ENCODE measurements at places on chromosomes 1 and 21. TPM values are rescaled to one million over a fixed set of nuclear protein-coding genes. Genes with fewer than 3 reads are reported as not detected.

Gene CLCA4
- not detected for total RNA-seq

Gene S100A2
- total RNA-seq = 0.87 TPM

Gene MFAP2
- not detected for total RNA-seq

Gene ATP5IF1
- total RNA-seq = 111 TPM

DNA sequence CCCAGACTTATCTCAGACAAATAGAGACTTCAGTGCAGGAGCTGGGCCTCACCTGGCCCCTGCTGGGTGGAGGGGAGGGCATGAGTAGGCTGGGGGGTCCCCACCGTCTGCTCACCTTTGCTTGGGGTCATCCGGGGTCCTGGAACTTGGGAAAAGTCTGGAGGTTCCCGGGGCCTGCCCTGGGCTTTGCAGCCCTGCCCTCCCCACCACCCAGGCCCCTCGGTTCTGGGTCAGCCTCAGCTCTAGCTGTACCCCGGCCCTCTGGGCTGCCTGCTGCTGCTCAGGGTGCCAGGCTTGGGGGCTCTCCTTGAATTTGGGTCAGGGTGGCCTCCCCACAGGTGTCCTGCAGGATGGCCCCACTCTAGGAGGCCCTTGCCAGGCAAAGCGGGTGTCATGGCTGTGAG is 2.4 kb upstream of the TMEM52 start:
- no peaks in the 10 kb centered on the region for H3K36me3 ChIP-seq
- no peak overlapping the region for H3K4me3 ChIP-seq
- H3K4me1 ChIP-seq = peaks cover 17% of the 10 kb centered on the region
- no peak overlapping the region for H3K27ac ChIP-seq

DNA sequence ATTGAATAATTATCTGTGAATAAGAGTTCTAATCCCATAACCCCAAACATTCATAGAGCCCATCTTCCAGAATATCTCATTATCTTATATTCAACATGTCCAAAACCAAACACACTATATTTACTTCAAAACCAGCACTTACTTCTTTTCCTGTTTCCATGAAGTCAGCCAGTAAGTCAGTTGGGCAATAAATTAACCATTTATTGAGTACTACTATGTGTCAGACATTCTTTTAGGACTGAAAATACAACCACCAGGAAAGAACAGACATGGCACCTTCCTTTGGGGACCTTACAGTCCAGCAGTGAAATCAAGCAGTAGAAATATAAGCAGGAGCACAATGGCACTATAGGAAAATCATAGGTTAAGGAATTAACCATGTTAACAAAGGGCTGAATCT is 8.8 kb downstream of the AK5 start:
- no peaks in the 10 kb centered on the region for H3K27me3 ChIP-seq
- H3K27ac ChIP-seq = no peak overlapping the region
- no peak for DNase-seq
- no peak overlapping the region for H3K4me3 ChIP-seq

DNA sequence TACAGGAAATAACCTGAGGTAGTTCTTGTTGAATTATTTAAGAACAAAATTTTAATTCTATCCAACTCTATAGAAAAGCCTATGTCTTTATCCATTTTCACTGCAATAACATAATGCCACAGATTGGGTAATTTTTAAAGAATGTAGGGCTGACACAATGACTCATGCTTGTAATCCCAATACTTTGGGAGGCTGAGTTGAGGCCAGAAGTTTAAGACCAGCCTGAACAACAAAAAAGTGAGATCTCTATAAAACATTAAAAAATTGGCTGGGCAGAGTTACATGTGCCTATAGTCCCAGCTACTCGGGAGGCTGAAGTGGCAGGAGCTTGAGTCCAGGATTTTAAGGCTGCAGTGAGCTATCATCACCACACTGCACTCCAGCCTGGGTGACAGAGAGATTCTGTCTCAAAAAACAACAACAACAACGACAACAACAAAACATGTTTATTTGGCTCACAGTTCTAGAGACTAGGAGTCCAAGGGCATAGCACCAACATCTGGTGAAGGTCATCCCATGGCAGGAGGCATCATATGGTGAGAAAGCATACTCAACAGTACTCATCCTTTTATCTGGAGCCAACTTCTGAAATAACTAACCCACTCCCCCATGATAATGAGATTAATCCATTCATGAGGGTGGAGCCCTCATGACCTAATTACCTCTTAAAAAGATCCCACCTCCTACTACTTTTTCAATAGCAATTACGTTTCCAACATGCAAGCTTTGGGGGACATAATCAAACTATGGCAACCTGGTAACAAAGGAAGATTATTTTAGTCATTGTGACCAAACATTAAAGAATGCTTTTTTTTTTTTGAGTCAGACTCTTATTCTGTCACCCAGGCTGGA is 59.6 kb downstream of the ABL2 start:
- no peak overlapping the region for H3K4me3 ChIP-seq
- no peak overlapping the region for H3K27ac ChIP-seq

- no peak overlapping the region for H3K4me3 ChIP-seq
- H3K27ac ChIP-seq = no peak overlapping the region
- no peak for DNase-seq
- H3K4me1 ChIP-seq = peaks cover 30% of the 10 kb centered on the region
These were observed 95.5 kb upstream of the TARDBP start for GRCh38 chr1:10916991-10917390.

DNA sequence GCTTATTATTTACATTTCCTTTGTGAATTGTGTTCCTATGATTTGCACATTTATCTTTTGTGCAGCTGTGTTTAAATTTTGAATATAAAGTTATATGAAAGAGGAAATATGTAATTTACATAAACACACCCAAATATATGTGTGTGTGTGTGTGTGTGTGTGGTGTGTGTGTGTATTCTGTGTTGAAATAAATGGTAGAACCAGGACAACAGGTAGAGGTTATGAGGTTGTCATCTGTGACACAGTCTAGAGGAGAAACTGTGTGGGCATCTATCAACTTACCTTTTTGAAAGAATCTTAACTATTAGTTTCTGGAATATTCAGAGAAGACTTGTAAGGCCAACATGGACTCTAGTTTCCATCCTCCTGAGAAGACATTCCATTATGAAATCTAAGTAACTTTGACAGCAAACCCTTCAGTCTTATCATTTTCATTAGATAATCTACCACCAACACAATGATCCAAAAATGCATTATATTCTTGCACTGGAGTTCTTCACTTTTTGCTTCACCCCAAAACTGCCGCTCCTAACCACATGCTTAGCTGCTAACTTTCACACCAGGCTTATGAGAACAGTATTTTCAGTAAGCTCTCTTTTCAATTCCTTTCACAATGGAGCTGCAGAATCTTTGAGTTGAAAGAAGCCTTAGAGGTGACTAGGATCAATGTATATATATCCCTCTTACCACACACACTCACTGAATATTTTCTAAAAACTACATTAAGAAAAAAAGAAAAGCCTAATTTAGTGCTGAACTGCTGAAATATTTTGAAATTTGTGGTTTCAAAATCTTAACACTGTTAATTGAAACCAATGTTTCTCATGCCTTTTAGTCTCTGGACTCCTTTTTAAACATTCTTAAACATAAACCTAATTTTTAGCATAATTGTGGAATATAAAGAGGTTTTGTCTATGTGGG is 21.8 kb downstream of the PTPRC start:
- H3K4me1 ChIP-seq = peaks cover 90% of the 10 kb centered on the region
- no peak for DNase-seq
- H3K27ac ChIP-seq = peak overlapping the region; percentile 59
- H3K27me3 ChIP-seq = no peaks in the 10 kb centered on the region

- H3K4me3 ChIP-seq = no peak overlapping the region
- H3K4me1 ChIP-seq = no peaks in the 10 kb centered on the region
- H3K27ac ChIP-seq = no peak overlapping the region
- DNase-seq = no peak
- no peaks in the 10 kb centered on the region for H3K36me3 ChIP-seq
These were observed 73.3 kb downstream of the IFI44 start for GRCh38 chr1:78722947-78723346.

GRCh38 chr1:43552813-43553212 is 22.1 kb downstream of the PTPRF start:
- H3K36me3 ChIP-seq = no peaks in the 10 kb centered on the region
- DNase-seq = no peak
- H3K27ac ChIP-seq = no peak overlapping the region
- H3K27me3 ChIP-seq = no peaks in the 10 kb centered on the region
- H3K4me1 ChIP-seq = peaks cover 4% of the 10 kb centered on the region

- H3K4me3 ChIP-seq = no peak overlapping the region
- no peak overlapping the region for H3K27ac ChIP-seq
- H3K36me3 ChIP-seq = no peaks in the 10 kb centered on the region
These were observed 46.6 kb downstream of the HIVEP3 start for GRCh38 chr1:41872074-41872473.

- peak overlapping the region; percentile 92 for H3K27ac ChIP-seq
- peaks cover 84% of the 10 kb centered on the region for H3K4me1 ChIP-seq
- peak overlapping the region; percentile 96 for H3K4me3 ChIP-seq
- H3K36me3 ChIP-seq = peaks cover 3% of the 10 kb centered on the region
- H3K27me3 ChIP-seq = no peaks in the 10 kb centered on the region
- peak; percentile 73 for DNase-seq
These were observed 826 bp downstream of the LAPTM5 start for GRCh38 chr1:30756545-30757351.

All from CD4-positive, alpha-beta memory T cell (primary cell).